ENCODE measurements at places on chromosomes 2 and 18.

GRCh38 chr18:76932026-76932819, 109.9 kb downstream of the ZNF236 start:
- no peak for DNase-seq

GRCh38 chr2:116717832-116718231, 1096.7 kb upstream of the DDX18 start:
- no peak for DNase-seq

GRCh38 chr2:203580844-203581243, 45.7 kb upstream of the RAPH1 start:
- DNase-seq, result no peak

- no peak for DNase-seq
These were observed 48.0 kb upstream of the GPR17 start for GRCh38 chr2:127597984-127598380.

GRCh38 chr2:36359067-36359466, 3.5 kb downstream of the CRIM1 start:
- DNase-seq, result no peak

DNA sequence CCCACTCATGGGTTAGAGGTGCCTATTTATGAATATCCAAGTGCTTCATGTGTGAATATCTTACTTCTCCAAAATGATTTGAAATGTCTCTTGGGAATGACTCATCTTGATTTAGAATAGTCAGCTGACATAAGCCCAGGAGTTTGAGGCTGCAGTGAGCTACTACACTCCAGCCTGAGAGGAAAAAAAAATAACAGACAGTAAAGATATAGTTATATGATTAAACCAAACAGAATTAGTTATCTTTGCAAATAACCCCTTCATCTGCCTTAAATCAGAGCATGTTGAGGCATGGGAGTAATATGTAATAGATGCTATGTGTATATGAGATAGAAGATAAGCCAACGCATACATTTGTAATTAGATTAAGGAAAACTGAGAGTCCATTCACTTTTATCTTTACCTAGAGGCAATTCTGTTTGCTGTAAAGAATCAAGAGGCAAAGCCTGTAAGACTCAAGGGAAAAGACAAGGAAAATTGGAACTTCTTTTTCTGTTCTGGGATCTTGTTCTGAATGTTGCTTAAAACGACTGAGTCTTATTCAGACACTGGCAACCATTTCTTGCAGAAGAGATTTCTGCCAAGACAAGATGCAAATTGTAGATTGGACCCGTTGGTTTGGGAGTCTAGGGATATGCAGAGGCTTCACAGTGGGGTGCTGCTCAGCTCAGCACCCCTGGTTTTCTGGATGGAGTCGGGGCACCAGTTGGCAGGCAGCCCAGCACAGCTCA, 104.4 kb downstream of the LIPG start:
- no peak for DNase-seq

DNA sequence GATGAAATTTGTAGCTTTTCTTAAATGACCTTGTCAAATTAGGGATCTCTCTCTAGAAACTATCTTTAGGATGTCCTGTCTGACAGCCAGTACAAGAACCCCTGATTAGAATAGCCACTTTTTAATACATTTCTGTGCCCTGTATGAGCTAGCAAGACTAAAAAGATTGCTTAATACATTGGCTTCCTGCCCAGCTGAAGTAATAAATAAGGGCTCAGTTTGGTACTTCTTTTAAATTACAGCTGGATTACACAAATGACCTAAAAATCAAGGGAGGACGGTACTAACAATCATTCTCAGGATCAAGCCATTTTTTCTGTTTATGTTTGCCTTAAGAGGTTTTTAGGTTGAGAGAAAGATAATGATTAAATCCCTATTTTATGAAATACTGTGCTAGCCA, 11.6 kb upstream of the OLA1 start:
- DNase-seq, result no peak

DNA sequence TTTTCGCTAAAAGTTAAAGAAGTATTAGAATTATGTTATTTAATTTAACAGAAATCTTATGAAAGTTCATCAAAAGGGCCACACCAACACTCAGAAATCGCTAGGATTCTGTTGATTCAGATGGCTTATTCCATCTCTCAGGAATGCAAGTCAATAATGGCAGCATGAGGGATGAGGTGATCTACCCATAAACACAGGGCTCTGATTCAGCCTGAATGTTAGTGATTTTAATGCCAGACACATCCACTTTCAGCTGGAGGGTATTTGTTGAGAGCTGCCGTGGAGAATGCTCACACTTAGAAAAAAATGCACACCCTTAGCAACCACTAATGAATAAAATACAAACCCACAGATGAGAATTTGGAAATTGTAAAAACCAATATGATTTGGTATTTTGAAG, 173.3 kb upstream of the ERBB4 start:
- no peak for DNase-seq

DNA sequence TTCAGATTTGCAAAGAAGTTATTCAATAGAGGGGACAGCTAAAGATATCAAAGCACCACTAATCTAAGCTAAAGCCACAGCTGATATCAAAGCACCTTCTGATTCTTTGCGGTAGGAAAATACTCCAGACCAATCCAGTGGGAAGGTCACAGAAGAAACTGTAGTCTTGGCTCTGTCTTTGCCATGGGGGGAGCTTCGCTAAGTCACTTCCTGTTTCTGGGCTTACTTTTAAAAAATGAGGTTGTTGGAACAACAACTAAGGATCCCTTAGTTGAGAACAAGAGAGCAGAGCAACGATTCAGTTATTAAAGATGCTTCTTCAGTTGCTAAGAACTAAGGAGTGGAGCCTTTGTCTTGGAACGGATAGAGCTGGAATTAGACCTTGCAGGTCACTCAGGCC, 12.2 kb downstream of the LPIN1 start:
- no peak for DNase-seq

- DNase-seq, result no peak
These were observed 417.7 kb upstream of the SALL3 start for GRCh38 chr18:78561757-78562510.

- DNase-seq, result no peak
These were observed 2.0 kb downstream of the IL1A start for GRCh38 chr2:112782234-112782799.

- no peak for DNase-seq
These were observed 12.0 kb downstream of the ATP6V1B1 start for GRCh38 chr2:70947556-70948184.

Data from activated T-helper 1 cell treated with anti-CD3 and anti-CD28 coated beads, Interleukin-2, amount 50 U/mL, for 16 hours (primary cell).